GM03348 (cell line): ENCODE measurements at places on chromosomes 5 and 9.

GRCh38 chr9:124326378-124326777 is 68.6 kb downstream of the NEK6 start:
- DNase-seq, result no peak

DNA sequence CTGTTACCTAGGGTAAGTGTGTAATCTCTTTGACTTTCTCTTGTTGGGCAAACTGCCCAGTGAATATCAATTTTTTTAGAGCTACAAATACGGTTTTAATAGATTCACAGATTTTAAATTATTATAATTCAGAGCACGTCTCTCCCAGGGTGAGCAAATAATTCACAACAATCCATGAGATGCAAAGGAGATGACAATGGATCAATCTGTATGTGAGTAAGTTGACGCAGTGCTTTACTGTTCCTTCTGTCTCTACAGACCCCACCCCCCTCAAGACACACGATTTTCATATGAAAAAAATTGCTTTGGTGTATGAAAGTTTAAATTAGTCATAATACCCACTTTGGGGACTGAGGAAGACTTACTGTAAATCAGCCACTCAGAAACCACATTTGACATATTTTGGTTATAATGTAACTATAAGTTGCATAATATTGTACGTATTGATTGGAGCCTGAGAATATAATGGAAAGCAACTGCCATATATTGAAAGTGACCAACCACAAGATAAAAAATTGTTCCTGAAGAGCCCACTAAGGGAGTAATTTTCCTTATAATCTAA is 201.7 kb downstream of the BNC2 start:
- no peak for DNase-seq

GRCh38 chr5:177045631-177046030 is 23.1 kb downstream of the ZNF346 start:
- no peak for DNase-seq

- DNase-seq, result no peak
These were observed 252.5 kb upstream of the DMRT1 start for GRCh38 chr9:588981-589380.
